ENCODE measurements at places on chromosomes 1 and 21.

DNA sequence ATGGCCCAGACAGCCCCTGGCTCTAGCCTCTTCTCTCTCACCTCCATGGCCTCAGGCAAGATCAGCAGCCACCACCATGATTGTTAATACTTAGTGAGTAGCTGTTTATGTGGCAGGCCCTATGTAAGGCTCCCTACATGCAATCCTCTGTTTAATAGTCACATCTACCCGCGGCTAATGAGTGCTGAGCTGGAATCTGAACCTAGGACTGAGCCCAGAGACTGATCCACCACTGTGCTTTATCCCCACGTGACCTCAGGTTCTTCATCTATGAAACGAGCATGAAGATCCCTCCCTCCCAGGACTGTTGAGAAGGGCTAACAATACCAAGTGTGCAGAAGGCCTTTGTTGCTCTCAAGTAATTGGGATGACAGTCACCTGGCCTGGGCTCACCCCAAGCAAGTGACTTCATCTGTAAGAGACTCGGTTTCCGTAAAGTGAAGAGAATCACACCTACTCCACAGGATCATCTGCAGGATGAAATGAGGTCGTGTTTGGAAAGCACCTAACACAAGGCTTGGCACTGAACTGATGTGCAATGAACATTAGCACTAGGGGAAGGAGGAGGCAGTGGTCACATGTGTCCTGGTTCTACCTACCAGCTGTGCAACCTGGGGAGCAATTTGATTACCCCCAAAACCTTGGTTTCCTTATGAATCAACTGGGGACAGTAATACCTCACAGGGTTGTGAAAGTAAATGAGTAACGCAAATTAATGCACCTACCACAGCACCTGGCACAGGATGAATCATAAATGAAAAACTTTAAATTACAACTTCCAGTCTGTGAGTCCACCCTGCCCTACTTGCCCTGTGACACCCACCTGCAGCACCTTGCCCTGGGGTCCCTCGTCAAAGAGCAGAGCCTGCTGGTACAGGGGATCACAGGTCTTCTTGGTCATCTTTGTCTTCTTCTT, 37.2 kb downstream of the RIMS3 start:
- DNase-seq, result no peak

DNA sequence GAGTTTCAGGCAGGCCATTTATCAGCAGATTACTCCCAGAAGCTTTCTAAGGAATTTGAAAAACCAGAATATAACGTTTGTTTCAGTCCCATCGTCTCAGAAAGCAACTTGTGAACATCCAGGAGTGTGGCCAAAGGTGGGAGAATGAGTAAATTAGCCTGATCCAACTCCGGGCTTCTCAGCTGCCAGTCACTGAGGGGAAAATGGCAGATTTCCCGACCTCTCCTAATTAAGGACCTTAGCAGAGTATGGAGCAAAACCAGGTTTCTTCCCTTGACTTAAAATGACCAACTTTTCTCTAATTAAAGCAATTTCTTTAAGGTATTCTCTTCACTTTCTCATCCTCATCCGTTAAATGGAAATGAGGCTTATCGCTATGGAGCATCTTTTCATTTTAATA, 1.0 kb downstream of the CORT start:
- no peak for DNase-seq

- DNase-seq, result no peak
Observed at GRCh38 chr1:70168283-70168682, 37.1 kb downstream of the LRRC40 start.

GRCh38 chr1:231776010-231776756, 149.6 kb downstream of the DISC1 start:
- no peak for DNase-seq

DNA sequence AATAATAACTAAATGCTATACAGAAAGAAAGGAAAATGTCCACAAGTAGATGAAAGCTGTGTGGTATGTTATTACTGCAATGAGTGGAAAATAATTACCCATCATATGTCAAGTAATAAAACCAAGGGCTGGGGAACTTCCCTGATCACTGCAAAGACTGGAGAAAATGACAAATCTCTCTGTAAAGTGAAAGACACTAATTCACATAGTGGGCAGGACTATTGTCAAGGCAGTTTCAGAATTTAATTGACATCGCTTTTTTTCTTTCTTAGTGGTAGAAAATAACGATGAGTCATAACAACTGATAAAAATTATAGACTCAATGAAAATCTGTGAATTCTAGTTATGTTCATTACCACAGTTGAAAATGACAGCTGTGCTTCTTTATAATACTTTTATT, 153.7 kb upstream of the ST6GALNAC5 start:
- DNase-seq, result no peak

DNA sequence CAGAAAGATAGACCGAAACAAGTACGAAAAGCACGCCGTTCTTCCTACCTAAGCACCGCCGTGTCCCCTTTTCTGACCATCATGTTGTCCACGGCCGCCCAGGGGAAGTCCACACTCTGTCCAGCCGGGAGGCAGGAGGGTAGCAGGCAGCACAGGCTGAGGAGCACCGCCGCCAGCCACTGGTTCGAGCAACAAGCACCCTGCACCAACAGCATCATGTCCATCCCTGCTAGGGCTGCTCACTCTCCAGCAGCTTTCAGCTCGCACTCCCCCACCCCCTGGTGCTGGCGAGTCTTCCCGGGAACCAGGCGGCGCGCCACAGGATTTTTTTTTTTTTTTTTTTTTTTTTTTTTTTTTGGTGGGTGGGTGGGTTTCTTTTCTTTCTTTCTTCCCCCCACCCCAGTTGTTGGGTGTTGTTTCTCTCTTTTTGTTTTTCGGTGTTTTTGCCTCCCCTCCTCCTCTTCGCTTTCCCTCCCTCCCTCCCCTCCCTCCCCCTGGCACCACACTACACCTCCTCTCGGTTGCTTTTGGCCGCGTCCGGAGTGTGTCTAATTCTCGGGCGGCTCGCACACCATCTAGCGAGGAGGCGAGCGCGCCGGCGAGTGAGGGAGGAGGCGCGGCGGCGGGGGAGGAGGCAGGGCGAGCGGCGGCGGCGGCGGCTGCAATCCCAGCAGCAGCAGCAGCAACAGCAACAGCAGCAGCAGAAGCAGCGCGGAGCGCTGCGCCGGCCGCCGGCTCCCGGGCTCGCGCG, at the start of gene NEGR1:
NEGR1 (minus strand) TSS at position 269 of the 751 bp plus-strand sequence.
- peak; percentile 64 for DNase-seq

DNA sequence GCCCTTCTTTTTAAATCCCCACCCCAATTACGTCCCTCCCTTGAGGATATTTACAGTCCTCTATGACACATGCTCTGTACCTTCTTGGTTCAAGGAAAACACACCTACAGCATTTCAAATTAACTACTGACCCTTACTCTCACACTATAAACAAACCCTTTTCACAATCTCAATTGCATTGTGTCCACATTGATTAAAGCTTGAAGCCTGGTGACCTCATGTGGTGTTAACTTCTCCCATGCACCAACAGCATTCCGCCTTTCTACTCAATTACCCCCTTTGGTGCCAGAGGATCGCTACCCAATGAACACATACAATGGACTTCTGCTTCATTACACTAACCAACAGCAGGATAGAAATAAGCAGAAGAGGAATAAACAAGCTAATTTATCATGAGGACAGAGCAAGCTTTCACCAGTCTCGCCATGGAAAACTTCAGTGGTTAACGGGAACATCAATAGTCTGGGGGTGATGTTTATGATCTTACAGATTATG, 15.2 kb downstream of the WLS start:
- DNase-seq, result no peak

GRCh38 chr1:24929398-24930259, 447 bp downstream of the RUNX3 start:
- DNase-seq, result no peak

GRCh38 chr1:226563666-226564065, 15.1 kb downstream of the STUM start:
- no peak for DNase-seq

DNA sequence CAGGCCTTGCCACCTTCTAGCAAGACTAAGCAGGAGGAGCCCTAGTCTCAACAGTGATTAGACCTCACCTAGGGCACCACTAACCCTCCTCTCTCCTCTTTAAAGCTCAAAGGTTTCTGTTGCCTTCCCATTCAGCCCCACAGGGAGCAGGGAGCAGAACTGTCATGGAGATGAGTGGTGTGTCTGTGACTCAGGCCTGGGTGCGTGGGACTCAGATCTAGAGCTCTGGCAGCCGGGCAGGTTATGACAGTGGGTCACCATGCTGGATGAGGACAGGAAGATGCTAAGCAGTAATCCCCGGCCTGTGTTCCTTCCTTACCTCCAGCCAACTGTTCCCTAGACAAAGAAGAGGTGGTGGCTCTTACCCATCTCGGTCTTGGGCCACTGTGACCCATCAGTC, 60.1 kb upstream of the COA6 start:
- no peak for DNase-seq

- no peak for DNase-seq
Observed at GRCh38 chr1:5267603-5268235, 613.3 kb downstream of the AJAP1 start.

DNA sequence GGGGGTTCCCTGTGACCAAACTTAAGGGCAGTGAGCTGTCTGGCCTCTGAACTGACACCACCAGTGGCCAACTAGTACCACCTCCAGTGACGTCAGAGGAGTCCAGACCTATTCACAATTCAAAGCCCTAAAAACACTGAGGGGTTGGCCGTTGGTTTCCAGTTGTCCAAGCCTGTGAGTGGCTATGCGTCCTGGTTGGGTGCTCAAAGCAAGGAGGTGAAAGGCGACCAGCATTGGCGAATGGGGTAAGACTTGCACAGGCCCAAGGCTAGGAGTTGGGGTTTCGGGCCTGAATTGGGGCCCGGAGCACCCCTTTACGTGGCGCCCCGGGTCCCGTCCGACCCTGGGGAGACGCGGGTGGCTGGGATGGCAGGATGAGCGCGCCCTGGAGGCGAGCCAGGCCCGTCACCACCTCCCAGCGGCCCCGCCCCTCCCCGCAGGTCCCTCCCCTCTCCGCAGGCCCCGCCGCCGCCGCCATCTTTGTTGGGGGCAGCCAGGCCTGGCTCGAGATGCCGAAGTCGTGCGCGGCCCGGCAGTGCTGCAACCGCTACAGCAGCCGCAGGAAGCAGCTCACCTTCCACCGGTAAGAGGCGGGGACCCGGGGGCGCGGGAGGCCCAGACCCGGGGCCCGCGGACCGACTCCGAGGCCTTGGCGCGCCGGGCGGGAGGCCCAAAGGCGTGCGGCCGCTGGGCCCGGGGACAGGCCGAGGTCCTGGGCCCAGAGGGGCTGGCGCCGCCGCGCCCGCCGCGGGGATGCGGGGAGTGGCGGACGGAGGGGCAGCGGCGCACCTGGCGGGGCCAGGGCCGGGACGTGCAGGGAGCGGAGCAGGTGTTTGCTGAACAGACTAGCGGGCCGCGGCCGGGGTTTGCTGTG, at the start of gene THAP3:
THAP3 (plus strand) TSS at position 159 of the 874 bp plus-strand sequence; CDS start at position 510, 351 bp downstream.
- peak; percentile 53 for DNase-seq

DNA sequence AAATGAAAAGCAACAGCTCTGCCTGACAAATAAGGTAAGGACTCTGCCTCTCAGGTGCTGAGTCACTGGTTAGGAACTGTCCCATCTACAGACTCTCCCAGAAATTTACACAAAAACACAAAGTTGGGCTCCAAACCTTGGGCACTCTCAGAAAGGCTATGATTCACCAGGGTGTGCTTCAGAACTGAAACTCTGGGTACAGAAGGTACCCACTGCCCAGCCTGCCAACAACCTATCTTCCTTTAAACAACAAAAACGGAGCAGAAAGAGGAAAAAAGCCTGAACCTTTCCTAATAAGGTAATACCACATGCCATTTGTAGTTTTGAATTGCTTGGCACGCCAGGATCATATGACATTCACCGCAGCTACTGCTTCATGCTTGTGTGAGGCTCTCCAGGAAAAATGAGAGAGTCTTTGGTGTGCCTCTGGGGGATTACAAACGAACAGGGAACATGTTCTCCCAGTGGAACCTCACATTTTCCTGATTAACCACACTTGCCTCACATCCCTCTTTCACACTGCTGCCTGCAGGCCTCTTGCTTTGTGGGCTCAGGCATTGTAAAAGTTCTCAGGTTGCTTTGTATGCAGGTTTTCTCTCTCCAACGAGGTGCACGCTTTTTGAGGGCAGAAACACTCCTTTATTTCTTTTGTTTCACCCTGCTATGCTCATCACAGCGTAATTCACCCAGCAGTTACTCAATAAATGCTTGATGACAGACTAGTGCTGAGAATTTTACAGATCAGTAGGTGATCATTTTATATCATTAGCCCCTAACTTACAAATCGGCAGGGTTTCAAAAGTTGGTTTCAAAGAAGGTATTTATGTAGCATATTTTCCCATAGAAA, 65.1 kb downstream of the GADD45A start:
- peak; percentile 71 for DNase-seq

- no peak for DNase-seq
Observed at GRCh38 chr1:21574466-21575151, 65.4 kb downstream of the ALPL start.

DNA sequence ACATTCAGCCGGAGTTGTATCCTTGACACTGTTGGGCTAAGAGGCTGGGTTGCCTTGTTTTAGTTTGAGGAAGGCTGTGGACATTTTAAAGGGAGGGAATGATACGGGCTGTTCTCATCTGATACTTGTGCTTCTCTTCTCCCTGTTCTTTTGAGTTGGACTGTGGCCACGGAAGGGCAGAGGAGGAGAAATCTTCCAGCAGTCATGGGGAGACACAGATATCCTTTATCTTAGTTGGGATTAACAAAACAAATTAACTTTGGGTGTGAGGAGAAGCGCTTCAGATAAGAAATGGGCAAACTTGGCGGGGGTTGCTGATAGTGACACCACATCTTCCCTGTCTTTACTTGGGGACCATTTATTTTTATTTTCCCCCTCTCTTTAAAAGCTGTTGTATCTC, 138.8 kb downstream of the ROR1 start:
- DNase-seq, result no peak

GRCh38 chr1:116497656-116498055, 73.2 kb downstream of the CD58 start:
- DNase-seq, result no peak

GRCh38 chr21:44932408-44933181, 7.2 kb upstream of the SLX9 start:
- no peak for DNase-seq

DNA sequence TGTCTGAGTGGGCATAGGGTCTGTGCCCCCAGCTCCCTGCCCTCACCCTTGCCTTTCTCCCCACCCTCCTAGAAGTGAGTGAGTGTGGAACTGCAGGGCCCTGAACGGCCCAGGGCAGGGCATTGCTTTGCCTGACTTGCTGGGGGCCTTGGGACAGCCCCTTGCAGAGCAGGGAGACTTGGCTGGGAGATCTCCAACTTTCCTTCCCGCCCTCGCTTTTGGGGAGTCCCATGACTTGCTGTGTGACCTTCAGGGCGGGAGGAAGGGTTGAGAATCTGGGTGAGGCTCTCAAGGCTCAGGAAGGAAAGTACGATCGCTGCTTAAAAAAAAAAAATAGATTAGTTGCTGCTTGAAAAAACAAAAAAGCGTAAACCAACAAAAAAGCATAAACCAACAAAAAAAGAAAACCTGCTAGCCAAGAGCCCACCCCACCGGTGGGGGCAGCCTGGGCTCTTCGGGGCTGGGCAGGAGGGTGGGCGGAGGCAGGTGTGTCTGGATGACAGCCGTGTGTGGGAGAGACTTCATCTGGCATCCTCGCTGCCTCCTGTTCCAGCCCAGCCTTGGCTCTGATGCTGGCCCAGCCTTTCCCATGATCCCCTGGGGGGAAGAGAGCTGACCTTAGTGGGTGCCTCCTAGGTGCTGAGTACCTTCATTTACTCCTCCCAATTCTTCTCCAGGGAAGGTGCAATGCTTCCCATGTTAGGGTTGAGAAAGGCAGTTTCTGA, 6.5 kb downstream of the NBL1 start:
- no peak for DNase-seq

Data from DMS 273 treated with DMSO at 0.1 percent for 48 hours (cell line).